ENCODE measurements at places on chromosomes 3 and 15.
A peak's percentile ranks its signal among the peaks of the same experiment; 100 is the strongest.

DNA sequence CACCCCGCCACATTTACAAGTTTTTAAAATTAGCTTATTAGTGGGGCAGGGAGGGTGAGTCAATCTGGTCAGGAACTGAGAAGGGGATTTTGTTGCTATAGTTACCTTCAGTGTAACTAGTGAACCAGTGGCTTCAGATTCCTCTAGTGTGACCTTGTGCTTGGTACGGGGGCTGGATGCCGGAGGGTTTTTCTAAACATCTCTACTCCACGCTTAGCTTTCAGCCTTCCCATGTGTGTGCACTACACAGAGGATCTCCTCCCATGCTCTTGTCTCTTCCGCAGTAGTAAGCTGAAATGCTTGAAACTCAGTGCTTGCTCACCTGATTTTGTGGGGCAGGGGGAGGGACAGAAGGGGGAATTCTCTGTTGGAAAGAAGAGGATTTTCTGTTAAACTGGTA is 67.9 kb upstream of the AKAP13 start:
- DNase-seq, result no peak

- DNase-seq, result no peak
These were observed 7.4 kb downstream of the IVD start for GRCh38 chr15:40413036-40413435.

GRCh38 chr15:31489281-31489680 is 162.6 kb downstream of the KLF13 start:
- DNase-seq, result no peak

DNA sequence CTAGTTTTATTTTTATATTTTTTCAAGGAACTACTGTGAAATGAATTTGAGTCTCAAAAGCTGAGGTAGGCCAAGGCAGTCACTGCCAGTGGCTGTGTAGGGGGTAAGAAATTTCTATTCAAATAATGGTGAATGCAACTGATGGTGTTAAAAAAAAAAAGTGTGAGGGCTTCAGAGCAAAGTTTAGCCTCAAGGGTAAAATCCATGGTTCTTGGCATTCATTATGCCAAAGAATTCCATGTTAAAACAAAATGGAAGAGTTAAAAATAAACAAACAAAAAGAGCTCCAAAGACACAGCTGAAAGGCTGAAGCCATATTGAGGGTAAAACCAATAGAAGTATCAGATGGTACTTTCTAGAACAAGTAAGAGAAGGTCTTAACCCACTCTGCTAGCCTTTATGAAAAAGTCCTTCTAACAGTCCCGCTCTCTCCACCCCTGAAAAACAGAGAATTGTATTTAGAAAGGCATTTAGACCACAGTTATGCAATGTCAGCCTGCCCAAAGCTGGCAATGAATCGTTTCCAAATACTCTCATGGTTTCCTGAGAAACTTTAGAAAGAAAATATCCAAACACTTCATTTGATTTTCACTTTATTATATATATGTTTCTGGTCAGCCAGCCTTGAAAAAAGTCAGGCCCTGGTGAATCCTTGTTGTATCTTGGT is 158.4 kb upstream of the GMNC start:
- DNase-seq, result no peak

GRCh38 chr3:184477940-184478339 is 83.6 kb upstream of the EPHB3 start:
- no peak for DNase-seq

GRCh38 chr3:197460002-197460401 is 95.8 kb downstream of the BDH1 start:
- no peak for DNase-seq

DNA sequence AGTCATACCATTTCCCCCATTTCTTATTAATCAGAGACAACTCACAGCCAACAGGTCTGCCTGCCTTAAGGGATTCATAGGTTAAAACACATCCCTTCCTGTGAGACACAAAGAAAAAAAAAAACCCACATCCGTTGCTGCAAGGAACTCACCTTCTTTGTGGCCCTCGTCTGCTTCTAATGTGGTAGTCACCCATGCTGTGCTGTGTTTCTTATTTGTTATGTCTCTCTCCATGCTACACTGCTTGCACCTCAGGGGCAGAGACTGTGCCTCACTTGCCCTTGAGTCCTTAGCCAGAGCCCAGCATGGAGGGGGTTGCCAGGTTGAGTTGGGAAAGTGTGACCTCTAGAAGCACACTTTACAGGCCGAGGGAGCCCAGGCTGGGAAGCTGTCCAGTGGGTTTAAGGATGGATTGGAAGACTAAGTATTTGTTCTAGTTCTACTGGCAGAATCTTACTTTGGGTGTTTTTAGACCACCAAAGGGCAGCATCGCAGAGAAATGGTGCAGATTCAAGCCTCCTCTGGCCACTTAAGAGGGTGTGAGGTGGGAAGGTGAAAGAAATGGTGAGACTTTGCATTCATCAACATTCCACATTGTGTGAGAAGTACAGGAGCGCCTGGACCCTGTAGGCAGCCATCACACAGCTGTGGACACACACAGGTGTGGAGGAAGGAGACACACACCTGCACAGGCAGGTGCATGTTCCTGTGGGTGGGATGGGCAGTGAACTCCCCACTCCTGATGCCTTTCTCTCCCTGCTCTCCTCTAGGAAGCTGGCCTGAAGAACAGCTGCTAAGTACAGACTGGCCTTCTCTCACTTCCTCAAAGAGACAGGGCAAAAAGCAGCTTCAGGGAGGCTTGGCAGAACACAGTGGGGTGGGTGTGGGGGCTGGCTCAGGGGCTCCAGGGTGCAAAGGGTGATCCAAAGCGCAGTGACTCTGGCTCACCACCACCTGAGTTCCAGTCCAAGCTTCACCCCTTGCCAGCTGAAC is 48.8 kb downstream of the GLB1 start:
- DNase-seq, result peak; percentile 51

All from effector memory CD4-positive, alpha-beta T cell (primary cell).